MG63 (cell line): ENCODE measurements at places on chromosomes 16 and 17. TPM values are rescaled to one million over a fixed set of nuclear protein-coding genes. Genes with fewer than 3 reads are reported as not detected.

DNA sequence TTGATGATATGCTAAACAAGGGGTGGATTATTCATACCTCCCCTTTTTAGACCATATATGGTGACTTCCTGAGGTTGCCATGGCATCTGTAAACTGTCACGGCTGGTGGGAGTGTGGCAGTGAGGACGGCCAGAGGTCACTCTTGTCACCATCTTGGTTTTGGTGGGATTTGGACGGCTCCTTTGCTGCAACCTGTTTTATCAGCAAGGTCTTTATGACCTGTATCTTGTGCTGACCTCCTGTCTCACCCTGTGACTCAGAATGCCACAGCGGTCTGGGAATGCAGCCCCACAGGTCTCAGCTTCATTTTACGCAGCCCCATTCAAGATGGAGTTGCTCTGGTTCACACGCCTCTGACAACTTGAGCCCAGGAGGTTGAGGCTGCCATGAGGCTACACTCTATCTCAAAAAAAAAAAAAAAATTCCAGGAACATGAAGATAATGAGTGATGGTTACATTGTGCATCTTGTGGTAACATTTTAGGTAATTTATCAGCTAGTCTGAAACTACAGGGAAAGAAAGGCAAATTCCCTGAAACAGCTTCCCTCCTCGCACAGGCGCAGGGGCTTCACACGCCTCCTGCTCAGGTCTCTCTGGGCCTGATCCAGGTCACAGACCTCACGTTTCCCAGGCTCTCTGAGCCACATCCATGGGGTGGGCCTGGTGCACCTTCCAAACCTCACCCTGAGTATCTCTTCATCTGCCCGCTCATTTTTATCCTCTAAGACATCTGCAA, 15.3 kb upstream of the UBE2I start:
- DNase-seq, result no peak

The IRX5 gene
- total RNA-seq, result 16.7 and 26.4 TPM in 2 replicates

- DNase-seq, result no peak
Observed at GRCh38 chr17:73401911-73402310, 90.1 kb upstream of the CDC42EP4 start.

The NTN1 gene
- total RNA-seq, result 0.79 TPM in 1 of 2 replicates, not detected in the other

The PIRT gene
- not detected in 2 replicates for total RNA-seq

DNA sequence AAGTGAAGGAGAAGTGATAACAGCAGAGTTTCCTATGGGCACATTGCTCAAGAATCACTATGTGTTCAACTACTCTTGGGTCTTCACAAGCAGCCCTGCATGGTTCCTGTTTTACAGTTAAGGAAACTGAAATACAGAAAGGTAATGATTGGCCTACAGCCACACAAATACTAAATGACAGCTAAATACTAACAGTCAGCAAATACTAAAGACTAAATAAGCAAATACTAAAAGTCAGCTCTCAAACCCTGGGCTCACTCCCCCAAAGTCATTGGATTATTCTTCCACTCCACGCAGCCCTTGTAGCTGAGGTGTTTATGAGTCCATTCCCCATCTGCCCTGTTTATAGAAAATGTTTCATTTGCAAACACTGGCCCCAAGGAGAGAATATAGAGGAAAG, 372.7 kb upstream of the CDH11 start:
- no peak for DNase-seq

DNA sequence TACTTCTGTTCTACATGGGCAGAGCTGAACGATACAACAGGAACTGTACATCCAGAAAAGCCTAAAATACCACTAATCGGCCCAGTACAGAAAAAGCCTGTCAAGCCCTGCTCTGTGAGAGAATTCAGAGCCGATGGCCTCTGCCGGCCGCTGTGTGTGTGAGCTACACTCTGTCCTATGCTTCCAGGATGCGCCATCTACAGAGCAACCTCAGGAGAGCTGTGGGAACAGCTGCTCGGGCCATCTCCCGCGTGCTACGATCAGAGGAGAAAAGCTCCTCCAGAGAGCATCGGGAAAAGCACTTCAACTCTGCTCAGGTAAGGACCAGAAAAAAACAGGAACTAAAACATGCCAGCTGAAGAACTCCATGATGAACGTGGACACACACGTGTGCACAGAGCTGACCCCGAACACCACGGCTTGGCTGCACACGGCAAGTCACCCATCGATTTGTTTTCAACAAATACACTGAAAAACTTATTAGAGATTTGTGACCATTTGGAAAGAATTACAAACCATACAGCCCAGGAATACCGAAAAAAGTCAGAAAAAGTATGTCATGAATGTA, 115.9 kb downstream of the ANKRD11 start:
- DNase-seq, result no peak

DNA sequence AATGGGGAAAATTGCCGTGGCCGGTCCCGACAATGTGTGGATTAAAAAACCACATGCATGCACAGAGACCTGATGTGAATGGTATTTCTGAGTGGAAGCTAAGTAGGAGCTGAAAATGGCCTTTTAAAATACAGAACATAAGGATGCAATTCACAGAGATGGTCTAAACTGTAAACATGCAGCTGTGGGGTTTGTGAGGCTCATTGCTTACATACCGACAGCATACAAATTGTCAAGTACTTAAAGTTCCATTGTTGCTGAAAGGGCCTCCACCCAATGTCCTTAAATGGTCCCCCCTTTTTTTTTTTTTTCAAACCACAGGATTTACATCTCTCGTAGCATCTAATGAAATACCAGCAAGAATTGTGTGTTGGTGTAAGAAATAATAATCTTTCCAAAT, 523.2 kb downstream of the MAF start:
- no peak for DNase-seq

- DNase-seq, result no peak
Observed at GRCh38 chr16:79210607-79211006, 389.9 kb downstream of the MAF start.

DNA sequence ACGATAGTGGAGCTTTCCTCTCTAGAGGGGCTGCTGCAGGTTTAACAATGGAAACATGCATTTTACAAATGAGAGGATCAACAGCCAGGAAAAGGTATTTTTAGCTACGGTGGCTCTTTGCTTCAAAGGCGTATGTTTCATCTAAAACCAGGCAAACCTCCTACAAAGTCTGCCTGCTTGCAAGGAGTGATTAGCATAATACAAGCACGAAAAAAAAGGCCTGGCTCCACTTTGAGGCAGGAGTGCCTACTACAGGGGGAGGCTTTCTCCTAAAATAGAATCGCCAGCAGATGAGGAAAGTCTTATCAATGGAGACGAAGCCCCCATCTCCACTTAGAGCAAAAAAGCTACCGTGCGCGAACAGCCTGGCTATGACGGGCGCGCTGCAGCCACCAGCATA, 27.1 kb upstream of the MTSS2 start:
- no peak for DNase-seq

DNA sequence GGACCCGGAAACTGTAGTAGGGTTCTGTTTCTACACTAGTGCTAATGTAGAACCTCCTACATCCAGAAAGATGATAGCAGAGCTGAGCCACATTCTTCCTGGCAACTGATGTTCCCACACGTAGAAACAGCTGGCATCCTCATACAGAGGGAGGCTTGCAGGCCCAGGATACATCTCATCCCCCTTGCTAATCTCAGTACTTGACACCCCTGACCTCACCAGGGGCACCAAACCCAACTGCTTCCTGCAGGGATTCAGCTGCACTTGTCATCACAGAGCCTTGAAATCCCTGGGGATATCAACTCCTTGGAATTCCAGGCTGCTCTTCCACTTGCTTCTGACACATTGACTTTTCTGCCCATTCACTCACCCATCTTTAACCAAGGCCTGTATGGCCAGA, 75.2 kb upstream of the HSBP1 start:
- DNase-seq, result no peak

The PLCD3 gene
- total RNA-seq, result 9.4 and 13.3 TPM in 2 replicates

GRCh38 chr16:66487580-66488275, 60.6 kb downstream of the BEAN1 start:
- no peak for DNase-seq

DNA sequence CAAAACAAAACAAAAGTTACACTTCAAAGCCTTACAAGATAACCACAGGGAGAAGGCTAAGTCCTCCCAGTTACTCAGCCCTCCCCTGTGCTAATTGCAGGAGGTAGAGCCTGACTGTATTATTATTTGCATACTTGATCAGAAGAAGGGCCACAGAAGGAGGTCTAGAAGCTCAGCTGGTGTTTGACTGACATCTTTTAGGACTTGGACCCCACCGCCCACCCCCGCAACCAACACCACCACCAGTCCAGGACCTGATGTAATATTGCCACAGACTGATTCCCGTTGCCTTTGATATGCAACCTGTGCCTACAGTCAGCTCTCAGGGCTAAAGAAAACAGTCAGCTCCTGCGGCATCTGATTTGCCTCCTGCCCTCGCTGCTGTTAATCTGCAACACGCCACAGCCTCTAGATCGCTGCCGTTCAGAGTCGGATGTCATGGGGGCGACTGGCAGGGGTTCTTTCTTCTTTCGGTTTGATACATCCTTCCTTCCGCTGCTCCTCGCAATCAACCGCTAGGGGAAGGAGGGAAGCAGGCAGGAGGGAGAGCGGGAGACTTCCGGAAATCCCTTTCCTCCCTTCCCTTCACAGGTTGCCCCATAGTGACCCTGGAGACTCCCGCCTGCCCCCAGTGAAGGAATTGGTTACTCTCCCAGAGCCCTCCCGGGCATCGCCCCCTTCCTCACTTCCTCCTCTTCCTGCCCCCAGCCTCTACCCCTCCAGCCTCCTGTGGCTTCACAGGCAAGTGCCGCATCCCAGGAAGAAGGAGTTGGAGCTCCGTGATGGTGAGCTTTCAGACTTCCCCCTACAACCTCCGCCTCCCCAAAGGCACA, 90.5 kb upstream of the SOX9 start:
- peak; percentile 77 for DNase-seq

DNA sequence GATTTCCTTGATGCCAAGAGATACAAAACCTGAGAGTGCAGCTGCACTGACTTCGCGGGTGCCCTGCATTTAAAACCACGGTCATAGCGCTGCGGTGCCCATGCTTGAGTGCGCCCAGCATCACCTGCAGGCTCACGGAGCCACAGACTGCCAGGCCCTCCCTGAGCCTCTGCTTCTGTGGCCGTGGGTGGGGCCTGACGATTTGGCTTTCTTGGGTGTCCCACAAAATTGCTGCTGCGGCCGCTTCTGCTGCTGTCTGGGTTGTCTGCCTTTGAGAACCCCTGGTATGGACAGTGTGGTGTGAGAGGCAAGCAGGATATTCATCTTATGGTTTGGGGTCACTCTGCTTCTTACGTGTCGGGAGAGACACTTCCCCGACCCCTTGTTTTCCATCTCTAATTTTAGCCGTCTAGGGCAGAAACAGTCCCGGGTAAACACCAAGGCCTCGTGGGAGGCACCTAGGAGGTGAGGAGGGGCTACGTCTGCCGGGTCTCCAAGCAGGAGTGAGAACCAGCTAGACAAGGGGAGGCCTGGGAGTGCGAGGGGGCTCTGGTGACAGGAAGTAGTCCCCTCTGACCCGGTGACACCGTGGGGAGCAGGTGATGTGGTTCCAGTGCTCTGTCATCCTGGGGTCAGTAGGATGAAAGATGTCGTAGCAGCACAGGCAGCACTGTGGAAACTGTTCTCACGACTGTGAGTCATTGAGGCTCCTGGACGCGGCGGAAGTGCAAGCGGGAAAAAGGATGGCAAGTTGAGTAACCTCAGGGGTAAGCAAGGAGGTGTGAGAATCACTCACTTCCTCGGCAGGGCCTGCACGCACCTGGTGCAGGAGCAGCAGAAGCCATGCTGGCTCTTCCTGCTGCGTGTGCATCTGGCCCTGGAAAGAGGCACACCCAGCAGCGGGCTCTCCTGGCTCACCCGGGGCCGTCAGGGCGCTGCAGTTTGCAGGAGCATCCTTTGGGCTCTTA, 176.3 kb downstream of the RPTOR start:
- no peak for DNase-seq

The ATMIN gene
- 15.1 and 27.0 TPM in 2 replicates for total RNA-seq

The SULT1A4 gene
- 6.1 TPM in 1 of 2 replicates, not detected in the other for total RNA-seq

DNA sequence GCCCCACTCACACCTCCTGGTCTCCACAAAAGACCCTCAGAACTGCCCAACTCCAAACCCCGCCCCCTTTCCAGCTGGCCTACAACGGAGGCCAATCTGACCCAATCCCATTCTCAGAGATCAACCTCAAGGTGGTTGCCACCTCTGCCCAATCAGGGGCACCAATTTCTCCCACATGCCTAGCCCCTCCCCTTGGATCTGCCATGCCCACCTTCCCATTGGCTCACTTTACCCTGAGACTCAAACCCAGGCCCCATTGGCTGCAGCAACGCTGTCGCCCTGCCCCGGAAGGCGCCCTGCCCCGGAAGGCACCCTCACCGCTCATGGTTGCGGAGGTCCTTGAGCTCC, 10.6 kb downstream of the ZNF668 start:
- no peak for DNase-seq

DNA sequence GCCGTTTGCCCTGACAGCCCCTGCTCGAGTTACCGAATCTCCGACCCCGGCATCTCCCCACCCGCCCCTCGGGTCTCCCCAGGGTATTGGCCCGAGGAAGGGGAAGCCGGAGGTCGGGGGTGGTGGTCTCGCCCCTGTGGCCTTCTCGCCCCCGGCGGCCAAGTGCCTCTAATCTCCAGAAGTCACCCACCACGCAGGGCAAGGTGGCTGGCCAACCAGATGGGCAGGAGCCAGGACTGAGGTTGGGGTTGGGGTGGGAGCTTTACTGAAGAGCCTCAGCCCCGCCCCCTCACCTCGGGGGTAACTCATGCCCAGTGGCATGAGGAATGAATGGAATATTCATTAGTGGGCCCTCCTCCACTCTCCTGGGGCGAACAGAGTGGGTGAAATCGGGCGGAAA, 637 bp downstream of the DHRS11 start:
- DNase-seq, result peak; percentile 48

DNA sequence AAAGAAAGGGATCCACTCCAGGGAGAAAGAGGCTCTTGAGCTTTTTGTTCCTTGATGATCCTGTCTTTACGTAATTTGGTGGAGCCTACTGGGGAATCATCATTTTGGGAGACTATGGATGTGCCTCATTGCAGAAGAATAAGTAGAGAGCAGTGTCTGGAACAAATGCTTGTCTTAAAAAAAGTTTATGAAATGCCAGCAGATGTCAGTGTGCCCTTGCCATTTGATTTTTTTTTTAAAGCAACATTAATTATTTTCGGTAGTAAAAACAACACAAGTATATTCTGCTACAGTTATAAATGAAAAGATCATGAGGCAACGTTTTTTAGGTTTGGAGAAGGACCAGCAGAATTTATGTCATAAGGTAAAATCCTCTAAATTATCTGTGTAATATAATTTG, 934.8 kb upstream of the EEF2KMT start:
- no peak for DNase-seq

DNA sequence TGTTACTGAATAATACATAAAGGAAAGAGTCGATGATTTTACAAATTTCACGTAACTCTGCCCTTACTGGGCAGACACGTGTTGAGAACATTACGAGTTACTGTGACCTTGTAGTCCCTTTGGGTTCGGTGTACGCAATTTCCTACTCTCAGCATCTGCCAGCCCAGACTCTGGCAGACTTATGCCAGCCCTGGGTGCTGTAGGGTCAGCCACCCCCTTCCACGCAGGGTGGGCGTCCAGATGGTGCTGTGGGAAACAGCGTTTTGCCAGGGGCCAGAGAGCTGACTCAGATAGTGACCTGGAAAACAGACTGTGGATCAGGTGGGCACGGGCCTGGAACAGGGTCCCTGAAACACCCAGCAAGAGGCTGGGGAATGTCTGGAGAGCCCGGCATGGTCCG, 148.9 kb downstream of the RPTOR start:
- DNase-seq, result no peak
